ENCODE measurements at places on chromosomes 13 and 19.

- no peak for DNase-seq
Observed at GRCh38 chr19:52722062-52723003, 12.5 kb downstream of the ZNF611 start.

- no peak for DNase-seq
Observed at GRCh38 chr13:99777873-99778272, 193.7 kb downstream of the ZIC5 start.

GRCh38 chr13:28044608-28045007 lies 55.8 kb downstream of the FLT3 start:
- DNase-seq, result no peak

- DNase-seq, result no peak
Observed at GRCh38 chr13:31885994-31886393, 145.6 kb upstream of the FRY start.

DNA sequence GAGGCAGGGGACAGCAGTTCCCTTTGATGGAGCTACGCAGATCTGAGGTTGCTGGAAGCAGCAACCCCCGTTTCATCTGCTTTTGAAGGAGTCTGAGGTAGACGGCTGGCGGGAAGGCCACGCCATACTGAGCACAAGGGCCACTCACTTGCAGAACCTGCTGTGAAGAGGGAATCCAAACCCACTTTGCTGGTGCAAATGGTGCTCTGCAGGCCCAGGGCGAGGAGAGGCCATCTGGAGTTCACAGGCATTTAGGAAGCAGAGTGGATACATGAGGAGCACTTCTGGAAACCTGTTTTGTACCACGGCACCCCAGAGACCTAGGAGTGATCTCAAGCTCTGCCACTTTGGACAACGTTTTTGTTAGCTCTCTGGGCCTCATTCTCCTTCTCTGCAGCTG lies 227.8 kb downstream of the UQCRFS1 start:
- no peak for DNase-seq

DNA sequence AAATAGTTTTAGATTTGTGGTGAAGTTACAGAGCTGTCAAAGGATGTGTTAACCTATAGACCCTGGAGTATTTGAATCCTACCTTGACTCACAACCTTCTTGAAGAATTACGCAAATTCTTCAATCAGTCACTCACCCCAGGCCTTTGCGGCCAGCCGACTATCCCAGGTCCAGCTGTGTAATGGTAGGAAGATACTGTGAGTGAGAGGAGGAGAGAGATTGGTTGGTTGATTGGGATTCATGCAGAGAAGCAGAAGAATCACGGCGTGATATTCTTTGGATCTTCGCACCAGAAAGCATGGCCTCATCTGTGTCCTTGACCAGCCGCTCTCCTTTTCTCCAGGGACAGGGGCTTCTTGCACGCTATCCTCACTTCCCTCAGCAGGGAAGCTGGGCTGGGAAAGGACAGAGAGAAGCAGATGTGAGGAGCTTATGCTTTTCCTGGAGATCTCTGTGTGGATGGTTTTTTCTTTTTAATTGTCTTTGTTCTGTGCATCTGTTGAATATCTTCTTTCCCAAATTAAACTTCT lies 249.1 kb downstream of the GGACT start:
- no peak for DNase-seq

GRCh38 chr13:83184819-83185218 lies 697.5 kb downstream of the SLITRK1 start:
- DNase-seq, result no peak
